Hematopoietic multipotent progenitor cell treated with erythropoietin and hydrocortisone succinate and interleukin-3 and kit ligand, for 8 days (in vitro differentiated cells): ENCODE measurements at places on chromosomes 4 and X.

- DNase-seq: no peak
Measured at GRCh38 chrX:48649102-48649501, 34.5 kb upstream of the WAS start.

DNA sequence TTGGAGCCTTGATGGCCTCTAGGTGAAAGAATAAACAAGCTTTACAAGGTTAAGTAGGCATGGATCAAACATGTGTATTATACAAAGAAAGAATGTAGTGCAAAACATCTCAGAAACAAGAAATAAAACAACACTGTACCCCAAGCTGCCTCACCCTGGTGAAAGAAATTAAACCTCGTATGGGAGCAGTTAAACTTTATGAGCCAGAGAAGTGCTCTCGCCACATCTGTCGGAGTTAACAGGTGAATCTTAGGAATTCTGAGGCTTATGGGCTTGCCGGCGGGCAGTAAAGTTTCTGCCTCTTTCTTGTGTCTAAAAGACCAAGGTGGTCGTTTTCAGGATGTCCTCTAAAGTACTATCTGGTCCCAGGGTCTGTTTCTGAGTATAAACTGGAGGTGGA, 34.0 kb upstream of the ARSH start:
- DNase-seq: no peak

DNA sequence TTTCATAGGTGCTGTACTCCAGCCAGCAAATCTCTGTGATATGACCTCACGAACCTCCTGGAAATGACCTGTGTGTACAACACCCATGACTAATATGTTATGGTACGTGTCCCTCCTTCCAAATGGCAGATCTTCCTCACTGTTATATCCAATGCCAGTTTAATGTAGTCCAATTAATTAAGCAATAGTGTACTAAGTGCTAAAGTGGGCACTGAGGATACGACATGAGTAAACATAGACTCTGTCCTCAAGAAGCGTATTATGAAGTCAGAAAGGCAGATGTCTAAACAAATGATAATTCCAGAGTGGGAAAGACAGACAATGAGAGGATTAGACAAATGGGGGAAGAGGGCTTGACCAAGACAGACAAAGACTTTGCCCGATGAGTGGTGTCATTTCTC, 33.9 kb downstream of the GPRIN3 start:
- no peak for DNase-seq

DNA sequence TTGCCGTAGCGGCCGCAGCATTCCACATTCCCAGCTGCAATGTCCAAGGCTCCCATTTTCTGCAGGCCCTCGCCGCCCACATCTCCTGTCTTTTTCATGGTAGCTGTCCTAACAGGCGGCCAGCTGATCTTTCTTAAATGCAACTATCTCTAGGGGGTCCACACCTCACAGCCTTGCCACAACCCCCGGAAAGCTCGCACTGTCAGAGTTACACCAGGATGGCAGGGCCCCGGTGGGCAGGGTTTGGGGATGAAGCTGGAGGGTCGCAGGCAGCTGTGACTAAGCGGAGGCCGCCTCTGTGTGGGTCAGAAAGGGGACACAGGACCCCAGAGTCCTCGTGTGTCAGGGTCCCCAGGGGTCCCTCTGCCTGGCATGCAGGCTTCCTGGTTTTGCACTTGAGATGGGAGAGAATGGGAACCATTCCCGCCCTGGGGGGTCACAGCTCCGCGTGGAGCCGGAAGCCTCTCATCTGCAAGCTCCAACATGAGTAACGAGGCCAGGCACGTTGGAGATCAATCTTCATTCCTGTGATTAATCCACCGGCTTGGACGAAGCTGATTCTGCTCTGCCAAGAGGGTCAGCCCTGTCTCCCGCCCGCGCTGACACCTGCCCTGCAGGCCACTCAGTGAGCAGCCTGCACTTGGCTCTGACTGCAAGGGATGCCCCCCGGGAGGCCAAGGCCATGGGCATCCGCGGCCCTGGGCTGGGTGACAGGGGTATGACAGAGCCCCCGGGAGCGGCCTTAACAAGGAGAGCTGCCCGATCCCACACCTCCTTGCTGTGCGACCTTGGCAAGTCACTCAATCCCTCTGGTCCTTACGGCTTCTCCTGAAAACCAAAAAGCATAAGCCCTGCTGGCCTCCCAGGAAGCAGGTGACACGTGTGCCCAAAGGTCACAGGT, 97.9 kb downstream of the ADRA2C start:
- no peak for DNase-seq

- no peak for DNase-seq
Measured at GRCh38 chrX:130772776-130773143, 130.2 kb downstream of the ENOX2 start.

- DNase-seq: no peak
Measured at GRCh38 chr4:102399021-102399420, 53.7 kb upstream of the SLC39A8 start.

GRCh38 chrX:131235768-131236545, 53.1 kb downstream of the IGSF1 start:
- DNase-seq: no peak

DNA sequence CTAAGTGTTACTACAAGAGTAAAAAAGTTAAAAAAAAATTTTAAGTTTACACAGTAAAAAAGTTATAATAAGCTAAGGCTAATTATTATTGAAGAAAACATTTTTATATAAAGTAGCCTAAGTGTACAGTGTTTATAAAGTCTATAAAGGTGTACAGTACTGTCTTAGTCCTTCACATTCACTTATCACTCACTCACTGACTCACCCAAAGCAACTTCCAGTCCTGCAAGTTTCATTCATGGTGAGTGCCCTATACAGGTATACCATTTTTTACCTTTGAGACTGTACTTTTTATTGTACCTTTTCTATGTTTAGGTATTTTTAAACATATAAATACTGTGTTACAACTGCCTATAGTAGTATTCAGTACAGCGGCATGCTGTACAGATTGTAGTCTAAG, 74.2 kb downstream of the TMEM165 start:
- no peak for DNase-seq

- DNase-seq: no peak
Measured at GRCh38 chrX:39805022-39805421, 292.7 kb downstream of the BCOR start.

- DNase-seq: no peak
Measured at GRCh38 chr4:7823416-7823824, 116.2 kb downstream of the AFAP1 start.

GRCh38 chr4:175871774-175872405, 59.8 kb upstream of the GPM6A start:
- no peak for DNase-seq

DNA sequence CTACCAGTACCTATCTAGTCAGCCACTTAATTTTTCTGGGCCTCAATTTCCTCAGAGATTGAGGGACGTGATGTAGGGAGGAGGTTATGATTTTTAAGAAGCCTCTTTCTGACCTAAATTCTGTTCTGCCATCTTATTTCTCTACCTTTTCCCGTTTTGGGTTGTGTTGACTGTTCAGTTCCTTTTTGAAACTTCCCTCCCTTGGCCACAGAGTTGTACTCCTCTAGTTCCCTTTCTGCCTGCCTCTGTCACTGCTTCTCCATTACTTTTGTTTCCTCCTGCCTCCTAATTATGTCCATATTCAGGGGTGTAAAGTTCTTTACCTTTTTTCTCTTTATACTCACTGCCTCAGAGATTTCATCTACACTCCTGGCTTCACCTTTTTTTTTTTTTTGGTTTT, 25.4 kb downstream of the CLCN5 start:
- DNase-seq: no peak

GRCh38 chr4:172881645-172882044, 287.0 kb upstream of the GALNT7 start:
- no peak for DNase-seq

GRCh38 chr4:152620915-152621314, 58.9 kb downstream of the TMEM154 start:
- DNase-seq: no peak

DNA sequence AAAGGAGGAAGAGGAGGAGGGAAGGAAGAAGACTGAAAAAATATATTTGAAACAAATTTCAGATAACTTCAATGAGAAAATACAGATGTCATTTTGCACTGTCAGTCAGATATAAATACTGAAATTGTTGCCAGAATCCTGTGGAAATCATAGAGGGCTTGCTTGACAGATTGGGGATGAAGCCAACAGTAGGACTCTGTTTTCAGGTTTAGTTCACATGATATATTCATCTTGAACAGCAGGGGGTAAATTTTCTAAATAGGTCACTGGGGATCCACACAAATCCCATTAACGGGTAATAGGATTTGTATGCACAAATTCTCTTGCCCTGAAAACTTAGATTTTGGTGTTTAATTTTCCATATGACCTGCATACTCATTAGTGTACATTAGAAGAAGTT, 103.3 kb upstream of the PCDH18 start:
- no peak for DNase-seq

GRCh38 chr4:165588534-165589315, 209.9 kb downstream of the CPE start:
- DNase-seq: no peak

DNA sequence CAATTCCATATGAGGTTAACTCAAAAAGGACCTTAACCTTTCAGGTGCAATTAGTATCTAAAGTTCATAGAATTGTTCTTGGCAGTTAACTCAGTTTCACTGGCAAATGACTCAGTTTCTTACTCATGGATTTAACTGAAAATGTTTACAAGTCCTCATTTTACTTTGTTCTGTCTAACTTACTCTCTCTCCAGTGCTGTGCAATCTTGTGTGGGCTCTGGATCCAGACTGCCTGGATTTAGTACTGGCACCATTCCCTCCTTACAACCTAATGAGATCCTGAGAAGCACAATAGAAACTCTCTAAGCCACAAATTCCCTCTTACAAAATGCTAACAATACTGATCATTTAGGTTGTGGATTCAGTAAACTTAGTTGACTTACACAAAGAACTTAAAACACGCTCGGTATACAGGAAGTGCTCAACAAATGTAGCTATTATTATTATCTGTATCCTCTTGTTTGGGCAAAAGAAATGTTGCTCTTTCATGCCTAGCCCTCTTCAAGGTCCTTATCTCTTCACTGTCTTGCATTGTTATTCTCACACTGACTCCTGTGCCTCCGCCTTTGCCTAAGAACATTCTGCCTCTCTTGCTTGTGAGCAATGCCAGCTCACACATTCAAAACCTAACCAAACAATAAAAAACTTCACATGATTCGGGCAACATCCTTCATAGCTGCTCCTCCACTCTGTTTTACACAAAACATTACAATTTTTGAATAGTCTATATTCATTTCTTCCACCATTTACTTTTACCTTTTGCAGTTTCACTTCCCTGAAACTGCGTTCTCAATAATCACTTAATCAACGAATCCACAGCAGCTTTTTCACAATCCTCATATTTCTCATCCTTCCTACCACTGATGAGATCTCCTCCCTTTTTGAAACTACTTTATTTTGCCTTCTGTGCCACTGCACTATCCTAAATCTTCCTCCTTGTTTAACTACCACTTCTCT, 91.8 kb downstream of the PDE5A start:
- DNase-seq: no peak

DNA sequence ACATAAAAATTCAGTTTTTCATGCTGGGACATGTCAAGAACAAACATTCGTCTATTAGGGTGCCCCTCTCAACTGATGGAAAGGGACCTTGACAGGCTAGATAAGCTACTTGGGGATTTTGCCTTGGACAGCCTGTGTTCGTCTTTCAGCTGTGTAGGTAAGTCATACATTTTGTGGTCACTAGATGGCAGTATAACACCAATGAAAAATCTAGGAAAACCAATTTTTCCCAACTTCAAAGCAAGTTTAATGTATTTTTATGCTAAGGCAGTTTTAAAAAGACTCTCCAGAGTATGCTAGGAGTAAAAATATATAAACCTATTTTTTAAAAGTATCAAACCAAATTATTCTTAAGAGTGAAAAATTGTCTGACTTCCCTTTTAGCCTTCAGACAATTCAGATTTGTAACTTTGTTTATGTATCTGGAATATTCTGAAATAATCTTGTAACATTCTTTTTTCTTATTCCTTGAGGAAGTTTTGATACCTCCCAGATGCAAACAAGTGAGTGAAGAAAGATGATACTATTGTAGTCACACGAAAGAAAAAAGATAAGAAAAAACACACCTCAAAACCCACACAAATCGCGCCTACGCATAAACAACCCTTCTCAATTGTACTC, 158.3 kb downstream of the CPE start:
- peak; percentile 53 for DNase-seq

DNA sequence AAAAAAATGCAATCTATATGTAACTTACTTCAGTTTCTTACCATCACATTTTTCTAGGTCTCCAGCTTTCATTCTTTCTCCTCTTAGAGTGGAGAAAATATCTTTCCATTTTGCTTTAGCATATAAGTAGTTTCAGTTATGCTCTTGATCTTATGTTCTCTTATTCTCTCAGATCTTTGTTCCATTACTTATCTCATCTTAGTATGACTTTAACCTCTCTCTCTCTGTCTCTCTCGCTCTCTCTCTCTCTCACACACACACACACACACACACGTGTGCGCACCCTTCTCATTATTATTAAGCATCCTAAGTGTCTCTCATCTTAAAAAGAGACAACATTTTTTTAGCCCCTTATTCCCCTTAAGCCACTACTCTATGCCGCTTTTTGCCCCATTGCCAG, 92.8 kb downstream of the FAAH2 start:
- DNase-seq: no peak

DNA sequence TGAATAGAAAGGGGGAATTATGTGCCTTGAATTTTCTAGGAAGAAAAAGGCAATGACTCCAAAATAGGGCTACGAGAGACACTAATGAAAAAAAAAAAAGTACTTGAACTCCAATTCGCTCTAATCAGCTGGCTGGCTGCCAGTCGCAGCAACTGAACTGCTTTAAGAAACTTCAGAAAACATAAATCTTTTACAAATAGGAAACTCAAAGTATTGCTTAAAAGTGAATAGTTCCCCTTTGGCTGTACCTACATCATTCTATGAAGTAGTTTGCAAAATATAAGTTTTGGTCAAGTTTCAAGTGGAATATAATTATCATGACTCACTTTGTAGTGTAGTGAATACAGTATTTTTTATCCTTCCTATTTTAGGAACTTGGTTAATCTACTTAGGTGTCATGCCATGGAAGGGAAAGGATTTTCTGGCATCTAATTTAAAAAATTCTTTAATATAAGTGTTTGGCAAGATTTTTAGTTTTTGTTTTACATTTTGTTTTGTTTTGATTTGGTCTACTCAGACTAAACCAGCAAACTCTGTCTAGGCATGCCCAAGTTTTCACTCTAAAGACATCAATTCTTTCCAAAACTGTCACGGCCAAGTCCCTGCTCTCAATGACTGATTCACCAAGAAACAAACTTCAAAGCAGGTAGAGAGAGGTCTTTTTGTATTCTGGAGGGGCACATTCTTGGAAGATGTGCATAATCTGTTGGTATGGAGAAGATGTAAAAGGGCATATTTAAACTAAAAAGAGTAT, 382.4 kb upstream of the GALNT7 start:
- peak; percentile 11 for DNase-seq

GRCh38 chrX:10618961-10619360, 1.4 kb downstream of the MID1 start:
- no peak for DNase-seq

- DNase-seq: no peak
Measured at GRCh38 chr4:152684007-152684406, 4.2 kb upstream of the TMEM154 start.

DNA sequence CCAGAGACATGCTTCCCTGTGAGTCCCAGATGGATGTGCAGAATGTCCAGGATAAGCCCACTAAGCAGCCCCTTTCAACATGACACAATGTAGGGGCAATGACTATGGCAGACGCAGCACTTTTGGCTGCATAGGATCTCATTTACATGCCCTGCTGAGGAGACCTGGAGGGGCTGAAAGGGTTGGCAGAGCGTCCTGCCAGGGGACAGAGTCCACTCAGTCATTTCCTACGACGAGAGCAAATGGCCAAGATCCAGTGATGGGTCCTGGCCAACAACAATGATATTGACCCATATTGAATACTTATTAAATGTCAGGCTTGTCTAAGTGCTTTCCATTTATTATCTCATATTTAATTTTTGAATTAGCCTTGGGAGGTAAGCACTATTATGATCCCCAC, 41.4 kb downstream of the LGI2 start:
- no peak for DNase-seq
